ENCODE measurements at places on chromosomes 7 and 10.

DNA sequence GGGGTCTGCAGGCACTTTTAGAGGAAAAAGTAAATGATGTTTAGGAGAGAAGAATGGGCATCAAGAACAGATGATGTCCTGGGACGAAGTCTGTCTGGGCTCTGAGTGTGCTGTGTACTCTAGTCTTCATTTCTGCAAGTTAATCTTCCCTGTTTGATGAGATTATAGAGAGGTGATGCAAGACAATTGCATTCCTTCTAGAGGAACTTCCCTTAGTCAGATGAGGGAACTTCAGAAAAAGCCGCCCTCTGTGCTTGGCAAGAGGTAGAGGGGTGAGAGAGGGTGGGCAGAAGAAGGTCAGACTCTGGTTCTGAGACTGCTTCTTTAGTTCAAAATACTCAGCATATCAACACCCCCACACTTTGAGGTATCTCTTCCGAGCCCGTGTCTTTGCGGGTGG, 797.9 kb downstream of the LRMDA start:
- no peak for DNase-seq

DNA sequence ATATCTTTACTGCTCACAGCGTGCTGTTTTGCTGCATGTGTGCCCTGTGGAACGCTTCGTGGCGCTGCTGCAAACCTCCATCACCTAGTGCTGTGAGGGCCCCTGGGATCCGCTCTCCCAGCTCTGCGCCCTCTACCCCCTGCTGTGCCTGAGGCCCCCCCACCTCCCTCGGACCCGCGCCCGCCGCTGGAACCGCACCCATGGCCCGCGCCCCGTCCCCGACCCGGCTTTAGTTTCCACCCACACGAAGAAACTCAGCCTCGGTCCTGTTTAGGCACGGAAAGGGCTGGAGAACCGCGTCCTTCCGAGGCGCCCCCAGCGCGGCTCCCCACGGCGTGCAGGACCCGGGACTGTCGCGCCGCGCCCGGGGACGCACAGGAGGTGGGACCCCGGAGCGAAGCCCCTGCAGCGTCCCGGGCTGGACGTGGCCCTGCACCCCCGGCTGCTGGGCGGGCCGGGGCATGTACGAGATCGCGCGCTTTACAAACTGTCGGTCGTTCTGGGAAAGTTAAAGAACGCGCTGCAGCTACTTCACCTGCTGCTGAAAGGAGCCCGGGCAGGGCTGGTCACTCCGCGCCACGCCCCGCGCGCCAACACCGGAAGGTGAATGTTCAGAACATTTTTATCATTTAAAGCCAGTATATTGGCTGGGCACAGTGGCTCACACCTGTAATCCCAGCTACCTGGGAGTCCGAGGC, 54.3 kb downstream of the BMS1 start:
- DNase-seq = no peak

- peak; percentile 39 for DNase-seq
Observed at GRCh38 chr7:151243408-151244195, 4.9 kb downstream of the SMARCD3 start.

DNA sequence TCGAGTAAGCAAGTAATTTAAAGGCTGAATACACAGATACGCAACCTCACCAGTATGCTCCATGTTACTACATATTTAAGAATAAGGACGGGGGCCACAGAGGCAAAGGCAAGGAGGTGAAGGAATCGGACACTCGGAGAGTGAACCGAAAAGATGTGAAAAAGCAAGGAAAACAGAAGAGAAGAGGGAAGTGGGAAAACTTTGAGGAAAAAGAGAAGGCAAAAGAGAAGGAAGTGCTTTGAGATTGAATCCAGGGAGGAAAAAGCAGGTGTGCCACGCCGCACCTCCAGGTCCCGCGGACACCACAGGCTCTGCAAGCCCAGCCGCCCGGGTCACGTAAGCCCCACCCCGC, 367 bp upstream of the AVL9 start:
- DNase-seq = no peak

GRCh38 chr10:62335326-62335725, 38.8 kb upstream of the ZNF365 start:
- DNase-seq = no peak

DNA sequence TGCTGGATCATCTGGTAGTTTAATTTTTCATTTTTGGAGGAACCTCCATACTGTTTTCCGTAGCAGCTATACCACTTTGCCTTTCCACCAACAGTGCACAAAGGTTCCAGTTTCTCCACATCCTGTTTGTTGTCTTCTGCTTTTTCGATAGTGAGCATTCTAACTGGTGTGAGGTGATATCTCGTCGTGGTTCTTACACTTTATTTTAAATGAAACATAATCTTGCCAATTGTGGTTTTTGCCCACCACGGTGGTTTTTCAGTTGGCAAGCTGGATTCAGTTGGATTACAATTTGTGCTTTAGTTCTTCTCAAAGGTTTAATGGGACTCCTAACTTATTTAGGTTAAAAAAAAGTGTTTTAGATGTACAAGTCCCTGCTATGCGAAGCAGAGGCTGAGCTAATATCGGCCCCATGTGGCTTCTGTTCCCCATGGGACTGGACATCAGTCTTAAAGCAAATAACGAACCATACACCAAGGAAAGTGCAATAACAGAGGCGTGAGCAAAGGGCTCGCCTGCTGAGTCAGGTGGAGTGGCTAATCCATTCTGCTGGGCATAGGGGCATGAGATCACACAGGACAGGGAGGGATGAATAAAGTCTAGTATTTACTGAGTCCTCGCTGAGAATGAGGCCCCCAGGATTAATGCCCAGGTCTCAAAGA, 153.6 kb downstream of the AOAH start:
- DNase-seq = peak; percentile 20

GRCh38 chr10:89632824-89633223, 12.2 kb downstream of the PANK1 start:
- DNase-seq = no peak

- DNase-seq = peak; percentile 43
Observed at GRCh38 chr7:137934941-137935883, 66.7 kb downstream of the CREB3L2 start.

GRCh38 chr7:98619450-98620321, 2.6 kb downstream of the NPTX2 start:
- no peak for DNase-seq

GRCh38 chr7:155292680-155293226, 4.9 kb upstream of the INSIG1 start:
- DNase-seq = no peak

DNA sequence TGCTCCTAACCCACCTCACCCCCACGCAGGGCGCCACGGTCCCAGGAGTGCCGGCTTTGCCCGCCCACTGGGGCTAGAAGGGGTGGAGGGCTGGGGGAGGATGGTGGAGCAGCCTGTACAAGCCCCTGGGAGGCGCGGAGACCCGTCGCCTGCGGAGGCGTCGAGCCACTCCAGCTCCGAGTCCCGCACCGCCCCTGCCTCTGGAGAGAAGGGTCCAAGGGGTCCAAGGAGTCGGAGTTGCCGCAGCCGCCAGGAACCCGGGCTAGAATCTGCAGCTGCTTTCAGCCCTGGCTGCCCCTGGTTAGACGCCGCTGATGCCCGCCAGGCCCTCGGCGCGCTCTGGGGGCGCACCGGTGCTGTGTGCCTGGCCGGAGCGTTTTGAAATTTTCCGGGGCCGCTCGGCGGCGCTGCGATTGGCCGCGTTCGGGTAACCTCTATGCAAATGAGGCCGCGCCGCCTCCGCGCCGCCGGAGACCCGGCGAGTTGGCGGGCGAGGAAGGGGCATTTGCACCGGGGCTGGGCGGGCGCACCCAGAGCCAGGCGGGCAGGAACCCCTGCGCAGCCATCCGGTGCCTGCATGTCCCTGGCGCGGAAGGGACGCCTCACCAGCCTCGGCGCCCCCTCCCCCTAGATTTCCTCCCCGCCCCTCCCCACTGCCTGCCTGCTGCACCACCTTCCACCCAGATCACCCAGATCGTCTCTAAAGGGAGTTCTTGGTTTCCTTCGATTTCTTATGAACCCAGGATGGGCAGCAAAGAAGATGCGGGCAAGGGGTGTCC, at the start of gene HMX2:
Gene HMX2, plus strand, starts transcription at position 502 of the 779 bp plus-strand sequence. Its CDS starts 243 bp downstream, at position 745.
- DNase-seq = no peak

DNA sequence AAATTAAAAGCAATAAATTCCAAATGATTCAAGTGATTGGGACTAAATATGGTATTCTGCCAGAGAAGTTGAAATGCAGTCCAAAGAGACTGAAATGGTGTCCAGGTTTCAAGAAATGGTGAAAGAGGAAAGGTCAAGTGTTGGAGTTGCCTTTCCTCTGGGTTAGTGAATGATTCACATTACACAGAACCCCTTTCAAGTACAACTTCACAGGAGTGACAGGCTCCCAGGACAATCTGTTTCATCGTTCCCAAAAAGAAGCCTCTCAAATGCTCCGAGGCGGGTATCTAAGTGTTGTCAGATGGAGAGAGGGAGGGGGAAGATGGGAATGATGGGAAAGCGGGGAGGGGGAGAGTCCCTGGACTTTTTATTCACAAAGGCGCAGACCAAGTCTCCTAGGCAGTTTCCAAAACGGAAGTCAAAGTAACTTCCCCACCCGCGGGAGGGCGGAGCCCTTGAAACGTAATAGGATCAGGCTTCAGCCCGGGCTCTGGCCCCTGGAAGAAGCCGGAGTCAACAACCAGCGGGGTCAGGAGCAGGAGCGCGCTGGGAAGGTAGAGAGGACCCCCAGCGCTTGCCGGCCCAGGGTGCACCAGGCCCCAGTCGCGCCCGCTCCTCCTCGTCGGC, 754 bp downstream of the SLC25A13 start:
- DNase-seq = peak; percentile 70

GRCh38 chr10:75924309-75924902, 493.0 kb downstream of the LRMDA start:
- no peak for DNase-seq

GRCh38 chr7:19322002-19322401, 176.8 kb upstream of the FERD3L start:
- DNase-seq = no peak

DNA sequence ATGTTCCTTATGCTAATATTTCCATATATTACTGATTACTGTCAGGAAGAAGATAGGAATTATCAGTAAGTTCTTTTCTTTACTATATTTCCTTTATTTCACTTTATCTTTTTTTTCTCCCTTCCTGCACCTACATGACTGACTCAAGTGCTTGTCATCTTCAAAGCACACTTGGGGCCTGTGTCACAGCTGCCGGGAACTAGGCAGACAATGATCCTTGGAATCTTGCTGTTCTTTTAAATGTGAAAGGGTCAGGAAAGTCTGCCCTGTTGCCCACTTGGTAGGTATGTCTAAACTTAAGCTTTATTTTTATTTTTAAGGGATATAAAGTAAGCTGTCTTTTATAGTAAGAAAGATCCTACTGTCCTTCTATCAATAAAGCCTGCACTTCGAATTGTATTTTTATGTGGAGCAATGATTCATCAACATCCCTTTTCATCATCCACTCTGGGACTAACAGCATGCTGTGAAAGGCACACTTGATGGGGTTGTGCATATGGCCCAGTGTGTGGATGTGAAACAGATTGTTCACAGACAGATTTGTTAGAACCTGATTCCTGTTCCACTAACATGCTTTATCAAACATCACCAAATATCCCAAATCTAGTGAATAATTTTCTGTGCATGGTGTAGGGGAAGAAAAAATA, 556.9 kb downstream of the DNAJB9 start:
- DNase-seq = no peak

DNA sequence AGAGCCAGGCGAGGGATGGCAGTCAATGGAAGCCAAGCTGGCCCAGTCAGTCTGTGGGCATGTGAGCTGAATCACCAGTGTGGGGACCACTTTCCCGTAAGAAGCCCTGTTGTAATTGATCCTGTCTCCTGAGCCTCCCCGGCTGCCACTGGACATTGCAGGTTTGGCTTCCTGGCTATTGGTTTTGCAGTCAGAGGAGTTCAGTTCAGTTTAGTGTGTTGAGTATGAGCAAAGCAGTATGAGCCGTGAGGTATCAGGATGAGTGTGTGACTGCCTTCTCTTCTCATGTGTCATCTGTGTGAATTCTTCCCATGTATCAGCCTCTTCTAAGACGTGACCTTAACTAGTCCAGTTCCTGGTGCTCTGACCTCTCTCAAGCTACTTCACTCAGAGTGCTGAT, 227.4 kb downstream of the PRKG1 start:
- DNase-seq = no peak
